ENCODE measurements at places on chromosomes 4 and X. TPM values are rescaled to one million over a fixed set of nuclear protein-coding genes. Genes with fewer than 3 reads are reported as not detected.

SASH3 gene
- 254 TPM for total RNA-seq

LRP2BP gene
- 0.79 TPM for total RNA-seq

FGF5 gene
- not detected for total RNA-seq

GNRHR gene
- not detected for total RNA-seq

DMRTC1 gene
- not detected for total RNA-seq

SLC9B1 gene
- 1.9 TPM for total RNA-seq

All from activated CD4-positive, alpha-beta T cell treated with anti-CD3 and anti-CD28 coated beads, Interleukin-2, amount 10 ng/mL, durations not matched to agents 7 days and 5 days (primary cell).